ENCODE measurements at places on chromosomes 16 and 17.

- no peak for DNase-seq
Observed at GRCh38 chr16:7185165-7185564, 147.5 kb upstream of the RBFOX1 start.

GRCh38 chr16:3498988-3499387 lies 1.8 kb upstream of the CLUAP1 start:
- no peak for DNase-seq

DNA sequence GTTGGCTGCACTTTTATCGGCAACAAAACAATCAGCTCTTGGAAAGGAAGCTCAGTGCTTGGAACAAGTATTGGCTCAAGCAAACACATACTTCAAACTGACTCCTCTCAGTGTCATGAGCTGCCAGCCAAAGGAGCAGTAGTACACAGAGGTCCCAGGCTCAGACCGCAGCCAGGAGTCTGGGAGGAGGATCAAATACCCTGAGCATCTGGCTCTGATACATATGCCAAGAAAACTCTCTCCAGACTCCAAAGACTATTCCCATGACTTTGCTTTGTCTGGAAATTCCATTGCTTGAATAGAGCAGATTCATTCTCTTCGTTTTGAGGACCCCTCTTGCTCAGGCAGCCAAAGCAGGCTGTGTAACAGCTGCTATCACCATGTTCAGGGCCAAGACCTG lies 501.6 kb upstream of the PSMD7 start:
- DNase-seq: no peak

GRCh38 chr16:84726079-84726668 lies 26.4 kb downstream of the USP10 start:
- DNase-seq: peak; percentile 82

- peak; percentile 65 for DNase-seq
Observed at GRCh38 chr16:27235055-27235937, 32.0 kb downstream of the KDM8 start.

- DNase-seq: peak; percentile 48
Observed at GRCh38 chr17:28416703-28417311, 10.8 kb upstream of the SLC46A1 start.

DNA sequence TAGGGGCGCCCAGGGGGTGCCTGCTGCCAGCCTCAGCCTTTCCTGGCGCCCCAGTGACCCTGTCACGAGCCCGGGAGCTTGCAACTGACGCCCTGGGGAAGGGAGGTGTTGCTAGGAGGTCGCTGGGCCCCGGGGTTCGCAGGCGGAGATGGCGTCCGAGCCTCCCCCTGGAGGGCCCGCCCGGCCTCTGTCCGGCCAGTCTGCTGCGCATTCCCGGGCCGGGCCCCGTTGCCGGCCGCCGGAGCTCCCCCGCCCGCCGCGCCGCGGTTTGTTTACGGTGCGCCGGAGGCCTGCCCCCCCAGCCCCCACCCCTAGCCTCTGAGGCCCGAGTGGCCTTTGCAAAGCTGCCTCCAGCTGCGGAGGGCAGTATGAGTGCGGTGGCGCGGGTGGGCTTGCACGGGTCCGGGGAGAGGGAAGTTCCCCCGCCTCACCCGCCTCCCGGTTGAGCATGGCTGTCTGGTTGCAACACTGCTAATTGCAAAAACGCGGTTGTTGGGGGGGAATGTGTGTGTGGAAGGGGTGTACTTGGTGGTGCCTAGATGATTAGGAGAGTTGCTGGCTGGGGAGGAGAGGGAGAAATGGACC lies 514 bp downstream of the THRA start:
- no peak for DNase-seq

DNA sequence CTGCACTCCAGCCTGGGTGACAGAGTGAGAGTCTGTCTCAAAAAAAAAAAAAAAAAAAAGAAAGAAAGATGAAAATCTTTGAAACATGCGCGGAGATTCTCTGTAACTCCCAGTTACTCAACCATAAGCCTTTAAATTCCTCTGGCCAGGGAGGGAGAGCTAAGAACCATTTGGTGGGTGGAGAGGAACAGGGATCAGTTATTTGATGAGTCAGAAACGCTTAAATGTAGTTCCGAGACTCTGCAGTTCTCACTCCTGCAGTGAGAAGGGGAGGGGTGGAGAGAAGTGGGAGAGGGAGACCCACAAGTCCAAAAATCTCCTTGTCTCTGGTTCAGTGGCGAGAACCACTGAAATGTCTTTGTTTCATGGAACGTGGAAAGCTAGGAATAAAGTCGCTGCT lies 266.7 kb downstream of the SOX9 start:
- DNase-seq: no peak

- DNase-seq: no peak
Observed at GRCh38 chr17:44780845-44781480, 22.2 kb downstream of the ADAM11 start.

GRCh38 chr17:41417127-41417526 lies 7.3 kb downstream of the KRT37 start:
- no peak for DNase-seq

DNA sequence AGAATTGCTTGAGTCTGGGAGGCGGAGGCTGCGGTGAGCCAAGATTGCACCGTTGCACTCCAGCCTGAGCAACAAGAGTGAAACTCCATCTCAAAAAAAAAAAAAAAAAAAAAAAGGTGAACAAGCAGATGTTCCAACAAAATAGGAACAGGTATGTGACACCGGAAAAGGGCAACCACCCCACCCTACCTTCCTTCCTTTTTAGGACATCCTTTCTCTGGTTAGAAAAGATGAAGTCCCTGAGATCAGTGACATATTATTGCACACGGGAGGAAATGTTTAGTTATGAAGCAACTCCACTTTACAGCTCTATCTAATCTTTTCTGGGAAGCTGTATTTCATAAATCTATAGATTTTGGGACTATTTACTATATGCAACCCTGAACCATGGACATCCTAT lies 114.2 kb upstream of the MON1B start:
- DNase-seq: no peak

DNA sequence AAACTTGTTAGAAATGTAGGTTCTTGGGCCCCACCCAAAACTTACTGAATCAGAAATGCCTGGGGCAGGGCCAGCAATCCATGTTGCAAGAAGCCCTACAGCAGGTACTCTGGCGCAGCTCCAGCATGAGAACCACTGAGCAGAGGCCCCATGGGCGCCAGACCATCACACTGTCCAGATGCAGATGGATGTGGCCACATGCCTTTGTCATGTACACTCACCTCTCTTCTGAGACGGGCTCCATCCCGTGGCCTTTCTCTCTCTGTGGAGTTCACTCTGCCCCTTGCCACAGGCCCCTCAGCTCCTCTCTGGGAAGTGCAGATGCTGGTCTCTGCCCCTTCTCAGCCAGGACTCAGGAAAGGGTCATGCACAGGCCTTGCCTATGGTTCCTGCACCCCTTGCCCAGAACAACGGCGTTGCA lies 2.3 kb upstream of the CCNF start:
- no peak for DNase-seq

DNA sequence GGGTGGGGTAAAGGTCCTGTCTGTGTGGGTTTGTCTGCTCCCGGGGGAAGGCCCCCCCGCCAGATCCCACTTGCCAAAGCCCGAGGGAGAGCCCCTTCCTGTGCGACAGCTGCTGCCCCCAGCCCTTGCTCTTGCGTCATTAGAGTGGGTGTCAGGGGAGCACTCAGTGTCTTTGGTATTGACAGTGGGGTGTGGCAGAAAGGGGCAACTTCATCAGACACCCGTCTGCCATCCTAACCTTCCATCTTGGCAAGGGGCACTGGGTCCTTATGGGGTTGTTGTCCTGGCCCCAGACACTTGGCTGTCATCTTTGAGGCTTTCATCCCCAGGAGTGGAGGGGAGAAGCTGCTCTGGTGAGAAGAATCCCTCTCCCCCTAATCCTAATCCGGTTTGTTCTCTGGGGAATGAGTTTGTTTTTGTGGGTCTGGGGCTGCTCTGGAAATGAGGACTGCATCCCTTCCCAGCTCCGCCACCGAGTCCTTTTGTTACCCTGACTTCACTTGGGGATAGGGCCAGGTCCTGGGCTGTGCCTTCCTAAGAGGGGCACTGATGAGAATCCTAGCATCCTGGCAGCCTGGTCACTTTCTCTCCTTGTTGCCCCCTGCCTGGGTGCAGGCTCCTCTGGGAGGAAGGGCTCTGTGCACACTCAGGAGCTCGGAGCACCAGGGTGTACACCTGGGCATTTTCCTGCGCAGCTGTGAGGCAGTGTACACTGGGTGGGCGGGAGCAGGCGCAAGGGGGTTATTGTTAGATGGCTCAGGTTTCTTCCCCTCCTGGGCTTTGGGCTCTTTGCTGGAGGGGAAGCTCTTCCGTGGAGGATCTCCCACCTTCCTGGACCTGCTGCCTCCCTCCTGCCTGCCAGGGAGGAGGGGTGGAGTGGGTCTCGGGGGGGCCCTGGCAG lies 21.1 kb downstream of the GJD3 start:
- DNase-seq: no peak

DNA sequence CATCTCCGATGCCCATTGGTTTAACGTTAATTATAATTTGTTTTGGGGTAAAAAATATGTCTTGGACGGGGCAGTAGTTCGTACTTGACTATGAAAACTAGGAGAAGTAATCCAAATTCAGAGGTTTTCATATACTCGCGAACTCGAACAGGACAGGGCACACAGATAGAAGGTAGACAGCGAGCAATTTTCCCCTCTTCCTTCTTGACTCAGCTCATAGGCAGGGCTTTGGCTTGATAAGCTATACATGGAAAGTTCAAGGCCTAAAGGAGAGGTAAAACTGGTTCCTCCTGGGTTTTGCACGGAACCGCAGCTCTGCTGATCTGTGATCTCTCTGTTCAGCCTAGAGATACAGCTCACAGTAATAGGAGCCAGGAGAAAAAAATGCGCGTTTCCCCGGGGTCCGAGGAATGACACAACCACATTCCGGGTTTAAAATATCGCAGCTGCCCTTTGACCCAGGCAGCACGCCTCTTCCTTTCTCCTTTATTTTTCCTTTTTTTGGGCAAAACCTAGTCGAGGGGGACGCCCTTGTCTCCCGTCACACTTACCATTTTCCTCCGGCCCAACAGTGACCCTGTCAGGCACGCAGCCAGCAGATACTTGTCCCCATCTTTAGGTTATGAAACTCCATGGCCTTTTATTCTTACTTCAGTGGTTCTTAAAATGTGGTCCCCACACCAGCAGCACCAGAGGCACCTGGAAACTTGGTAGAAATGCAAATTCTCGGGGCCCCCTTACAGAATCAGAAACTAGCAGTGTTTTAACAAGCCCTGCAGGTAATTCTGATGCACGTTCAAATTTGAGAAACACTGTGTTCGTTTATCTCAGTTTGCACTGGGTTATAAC lies 1.7 kb upstream of the LASP1 start:
- DNase-seq: no peak
